ENCODE measurements at places on chromosomes 3 and 15. TPM values are rescaled to one million over a fixed set of nuclear protein-coding genes. Genes with fewer than 3 reads are reported as not detected.

- DNase-seq: no peak
- peaks cover 19% of the 10 kb centered on the region for H3K36me3 ChIP-seq
- no peak overlapping the region for H3K4me3 ChIP-seq
- H3K27me3 ChIP-seq: no peaks in the 10 kb centered on the region
- peaks cover 41% of the 10 kb centered on the region for H3K4me1 ChIP-seq
- peak overlapping the region; percentile 91 for H3K27ac ChIP-seq
Measured at GRCh38 chr15:98906712-98907083, 100.9 kb downstream of the PGPEP1L start.

- no peak overlapping the region for H3K4me3 ChIP-seq
- no peak for DNase-seq
- H3K36me3 ChIP-seq: no peaks in the 10 kb centered on the region
- peak overlapping the region; percentile 94 for H3K27ac ChIP-seq
Measured at GRCh38 chr3:146967783-146968182, 362.6 kb upstream of the PLSCR5 start.

- no peak overlapping the region for H3K4me3 ChIP-seq
- no peak for DNase-seq
- no peak overlapping the region for H3K27ac ChIP-seq
- H3K36me3 ChIP-seq: no peaks in the 10 kb centered on the region
- no peaks in the 10 kb centered on the region for H3K27me3 ChIP-seq
Measured at GRCh38 chr3:151660885-151661284, 72.8 kb upstream of the AADACL2 start.

- no peak overlapping the region for H3K4me3 ChIP-seq
- H3K36me3 ChIP-seq: no peaks in the 10 kb centered on the region
- no peak overlapping the region for H3K27ac ChIP-seq
- H3K27me3 ChIP-seq: no peaks in the 10 kb centered on the region
- no peak for DNase-seq
Measured at GRCh38 chr3:4770561-4770960, 208.7 kb upstream of the BHLHE40 start.

- H3K36me3 ChIP-seq: no peaks in the 10 kb centered on the region
- no peak for DNase-seq
- no peak overlapping the region for H3K4me3 ChIP-seq
- H3K27ac ChIP-seq: no peak overlapping the region
Measured at GRCh38 chr3:117454254-117454653, 744.7 kb downstream of the TUSC7 start.

GRCh38 chr15:84079885-84080777 lies 155.4 kb upstream of the GOLGA6L4 start:
- peak overlapping the region; percentile 63 for H3K4me3 ChIP-seq
- no peaks in the 10 kb centered on the region for H3K4me1 ChIP-seq
- H3K27me3 ChIP-seq: peaks cover 3% of the 10 kb centered on the region
- H3K27ac ChIP-seq: no peak overlapping the region

GRCh38 chr3:171828902-171829770 lies 14.0 kb upstream of the TMEM212 start:
- H3K4me1 ChIP-seq: peaks cover 58% of the 10 kb centered on the region
- peak overlapping the region; percentile 63 for H3K27ac ChIP-seq
- no peaks in the 10 kb centered on the region for H3K27me3 ChIP-seq
- no peak overlapping the region for H3K4me3 ChIP-seq
- no peak for DNase-seq

- DNase-seq: peak; percentile 65
- H3K36me3 ChIP-seq: no peaks in the 10 kb centered on the region
- peaks cover 24% of the 10 kb centered on the region for H3K4me1 ChIP-seq
- no peaks in the 10 kb centered on the region for H3K27me3 ChIP-seq
Measured at GRCh38 chr3:134677196-134677986, 26.6 kb upstream of the KY start.

DNA sequence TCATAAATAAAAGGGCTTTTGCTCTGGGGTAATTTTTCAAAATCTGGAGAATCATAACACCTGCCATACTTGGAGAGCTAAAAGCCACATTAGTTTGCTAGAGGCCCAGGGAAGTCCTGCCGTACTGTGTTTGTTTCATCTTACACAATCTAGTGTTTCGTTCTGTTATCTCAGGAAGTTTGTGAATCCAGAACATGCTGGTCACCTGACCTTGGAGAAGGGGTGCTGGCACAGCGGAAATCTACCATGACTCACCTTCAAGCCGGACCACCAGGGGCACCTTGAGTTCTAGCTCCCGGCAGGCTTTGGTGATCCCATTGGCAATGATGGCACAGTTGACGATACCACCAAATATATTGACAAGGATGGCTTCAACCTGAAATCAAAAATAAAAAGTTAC lies 253.9 kb downstream of the SUCLG2 start:
- no peak overlapping the region for H3K27ac ChIP-seq
- no peaks in the 10 kb centered on the region for H3K27me3 ChIP-seq
- no peak overlapping the region for H3K4me3 ChIP-seq
- DNase-seq: no peak
- peaks cover 8% of the 10 kb centered on the region for H3K36me3 ChIP-seq

- H3K27ac ChIP-seq: peak overlapping the region; percentile 67
- no peaks in the 10 kb centered on the region for H3K36me3 ChIP-seq
- H3K27me3 ChIP-seq: no peaks in the 10 kb centered on the region
- H3K4me1 ChIP-seq: peaks cover 22% of the 10 kb centered on the region
- DNase-seq: no peak
Measured at GRCh38 chr15:31606194-31606669, 279.6 kb downstream of the KLF13 start.

DNA sequence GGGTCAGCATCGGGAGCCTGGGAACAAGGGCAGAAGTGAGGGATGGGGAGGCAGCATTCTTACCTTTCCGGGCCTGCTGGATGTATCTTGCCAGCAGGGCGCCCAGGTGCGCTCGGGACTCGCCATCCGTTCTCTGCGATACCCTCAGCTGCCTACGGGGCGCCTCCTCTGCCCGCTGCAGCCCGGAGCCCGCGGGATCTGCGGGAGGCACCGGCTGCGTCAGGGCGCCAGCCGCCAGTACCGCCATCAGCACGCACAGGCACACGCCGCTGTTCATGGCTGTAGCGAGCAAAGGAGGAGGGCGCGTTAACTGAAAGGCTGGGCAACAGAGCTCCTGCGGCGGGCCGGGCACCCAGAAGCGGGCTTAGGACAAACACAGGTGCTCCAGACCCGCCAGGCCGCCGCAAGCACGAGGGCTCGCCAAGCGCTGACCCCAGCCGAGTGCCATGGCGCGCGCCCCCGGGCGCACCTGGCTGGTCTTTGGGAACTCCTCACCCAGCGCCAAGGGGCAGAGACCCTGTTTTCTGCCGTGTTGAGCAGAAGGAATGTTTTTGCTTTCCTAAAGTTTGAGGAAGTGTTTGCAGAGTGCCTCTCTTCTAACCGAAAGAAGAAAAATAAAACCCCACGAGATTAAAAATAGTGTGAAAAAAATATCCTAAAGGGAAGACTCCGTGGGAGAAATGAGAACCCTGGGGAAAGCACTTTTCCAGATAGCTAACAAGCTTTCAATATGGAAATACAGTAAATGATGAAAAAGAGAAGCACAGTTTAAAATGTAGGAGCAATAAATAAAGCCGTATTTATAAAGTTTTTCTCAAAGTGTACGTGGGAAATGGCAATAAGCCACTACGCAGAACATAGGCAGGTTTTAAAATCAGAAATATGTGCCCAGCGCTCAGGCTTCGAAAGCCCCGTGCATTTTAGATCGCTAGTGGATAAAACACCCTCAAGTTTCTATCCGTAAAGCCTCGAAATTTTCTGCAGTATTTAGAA lies 2.3 kb downstream of the CCK start:
- H3K27me3 ChIP-seq: peaks cover 45% of the 10 kb centered on the region
- H3K4me1 ChIP-seq: no peaks in the 10 kb centered on the region
- H3K27ac ChIP-seq: no peak overlapping the region
- no peaks in the 10 kb centered on the region for H3K36me3 ChIP-seq
- H3K4me3 ChIP-seq: no peak overlapping the region

- no peak for DNase-seq
- H3K4me1 ChIP-seq: peaks cover 33% of the 10 kb centered on the region
- peak overlapping the region; percentile 40 for H3K27ac ChIP-seq
- H3K4me3 ChIP-seq: no peak overlapping the region
- H3K27me3 ChIP-seq: no peaks in the 10 kb centered on the region
Measured at GRCh38 chr3:12648384-12648959, 15.4 kb downstream of the RAF1 start.

The STRC gene
- total RNA-seq: under 0.01 TPM

The UACA gene
- total RNA-seq: 158 TPM

The SLC51A gene
- not detected for total RNA-seq

The CCR9 gene
- not detected for total RNA-seq
